ENCODE measurements at places on chromosomes 7 and 10. TPM values are rescaled to one million over a fixed set of nuclear protein-coding genes. Genes with fewer than 3 reads are reported as not detected.
A peak's percentile ranks its signal among the peaks of the same experiment; 100 is the strongest.

DNA sequence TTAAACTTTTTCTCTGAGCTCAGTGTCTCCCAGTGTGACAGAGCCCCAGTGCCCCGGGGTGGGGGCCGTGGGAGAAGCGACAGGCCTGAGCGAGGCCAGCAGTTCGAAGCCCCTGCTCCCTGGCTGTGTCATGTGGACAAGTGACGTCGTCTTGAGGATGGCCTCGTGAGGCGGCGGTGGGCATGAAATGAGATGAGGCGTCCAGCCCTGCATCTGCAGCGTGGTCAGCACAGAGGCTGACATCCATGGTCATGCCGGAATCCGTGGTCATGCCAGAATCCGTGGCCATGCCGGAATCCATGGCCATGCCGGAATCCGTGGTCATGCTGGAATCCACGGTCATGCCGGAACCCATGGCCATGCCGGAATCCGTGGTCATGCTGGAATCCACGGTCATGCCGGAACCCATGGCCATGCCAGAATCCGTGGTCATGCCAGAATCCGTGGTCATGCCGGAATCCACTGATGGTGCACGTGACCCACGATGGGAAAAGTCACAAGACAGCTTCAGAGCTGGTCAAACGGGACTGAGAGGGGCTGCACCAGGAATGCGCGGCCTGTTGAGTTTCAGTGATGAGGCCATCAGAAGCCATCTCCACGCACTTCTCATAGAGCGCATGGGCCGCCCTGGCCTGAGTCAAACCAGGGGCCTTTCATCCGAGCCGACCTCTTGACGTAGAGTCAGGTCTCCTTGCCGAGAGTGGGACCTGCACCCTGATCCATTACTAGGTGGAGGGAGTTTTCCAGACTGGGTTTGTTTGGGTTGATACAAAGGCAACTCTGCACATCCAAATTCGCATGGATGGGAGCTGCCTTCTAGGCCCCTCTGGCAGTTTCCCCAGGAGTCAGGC, 342.5 kb downstream of the PTPRN2 start:
- DNase-seq = peak; percentile 82

DNA sequence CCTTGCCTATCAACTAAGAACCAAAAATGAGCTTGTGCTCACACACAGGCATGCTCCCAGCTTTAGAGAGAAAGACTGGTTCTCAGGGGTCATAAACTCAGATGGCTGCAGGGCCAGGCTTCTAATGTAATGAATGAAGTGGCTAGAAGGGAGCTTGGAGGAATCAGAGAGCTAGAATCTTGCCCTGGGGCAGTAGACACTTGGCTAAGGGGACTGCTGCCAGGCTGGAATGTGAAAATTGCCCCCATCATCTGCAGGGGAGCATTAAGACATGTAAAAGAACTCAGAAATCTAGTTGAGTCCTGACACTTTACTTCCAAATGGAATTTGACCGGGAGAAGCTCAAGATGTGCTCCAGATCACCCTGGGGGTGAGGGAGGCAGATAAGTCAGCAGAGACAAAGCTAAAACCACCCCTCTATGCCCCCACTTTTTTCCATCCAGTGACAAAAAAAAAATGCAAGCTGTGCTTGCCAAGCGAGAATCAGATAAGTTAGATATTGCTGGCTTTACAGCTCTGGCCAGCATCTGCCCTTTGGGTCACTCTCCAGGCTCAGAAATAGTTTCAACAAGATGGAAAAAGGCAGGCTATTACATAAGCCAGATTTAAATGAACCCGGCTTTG, 2.3 kb upstream of the SLC16A9 start:
- no peak for DNase-seq

DNA sequence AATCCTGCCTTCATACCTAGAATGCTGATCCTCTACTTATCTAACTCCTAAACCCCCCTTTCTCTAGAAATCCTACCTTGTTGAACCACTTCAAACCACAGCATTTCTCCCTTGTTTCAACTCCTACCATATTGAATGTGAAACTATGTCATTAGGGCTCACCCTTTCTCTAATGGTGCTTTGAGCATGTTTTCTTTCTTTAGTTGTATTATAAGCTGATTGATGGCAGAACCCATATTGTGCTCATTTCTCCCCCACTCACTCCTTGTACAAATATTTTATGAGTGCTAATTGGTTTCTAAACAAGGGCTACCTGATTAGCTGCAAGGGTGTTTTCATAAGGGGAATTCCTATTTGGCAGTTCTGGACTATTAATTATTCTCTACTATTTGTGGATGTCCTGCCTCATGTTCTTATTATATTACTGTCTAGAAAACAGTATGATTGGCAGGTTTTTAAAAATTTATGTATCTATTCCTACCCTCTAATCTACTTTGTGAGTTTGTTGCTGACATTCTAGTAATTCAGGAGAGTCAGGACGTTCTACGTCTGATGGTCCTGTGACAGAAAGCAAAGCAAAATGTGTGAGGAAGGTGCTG, 765.8 kb downstream of the KCNMA1 start:
- DNase-seq = no peak

C7orf57 gene
- total RNA-seq = not detected

- no peak for DNase-seq
Measured at GRCh38 chr10:24944512-24945255, 7.7 kb downstream of the PRTFDC1 start.

ERVW-1 gene
- not detected for total RNA-seq

Measured in mesenteric fat pad (tissue), 1 donor.